ENCODE measurements at places on chromosomes 4 and X. TPM values are rescaled to one million over a fixed set of nuclear protein-coding genes. Genes with fewer than 3 reads are reported as not detected.

Gene DCAF8L1
- not detected for polyA plus RNA-seq

Gene WAS
- polyA plus RNA-seq = 21.9 TPM

Gene STK26
- 64.4 TPM for polyA plus RNA-seq

Gene SPANXA2
- not detected for polyA plus RNA-seq

Gene AKAP4
- 2.7 TPM for polyA plus RNA-seq

Gene GYG2
- polyA plus RNA-seq = 1.8 TPM

Gene FAM193A
- 18.7 TPM for polyA plus RNA-seq

Gene HS3ST1
- polyA plus RNA-seq = not detected

Gene PCDH19
- polyA plus RNA-seq = 6.4 TPM

Gene AGTR2
- not detected for polyA plus RNA-seq

Gene MSANTD1
- 0.69 TPM for polyA plus RNA-seq

Gene USP17L13
- polyA plus RNA-seq = not detected

Gene C4orf36
- polyA plus RNA-seq = 0.24 TPM

Gene TREX2
- 0.40 TPM for polyA plus RNA-seq

Gene ITIH6
- polyA plus RNA-seq = 1.4 TPM

Gene JCHAIN
- polyA plus RNA-seq = 7.1 TPM

Gene CT45A3
- polyA plus RNA-seq = 0.28 TPM

Gene FBXO8
- polyA plus RNA-seq = 16.6 TPM

Gene NHS
- 8.5 TPM for polyA plus RNA-seq

Gene MAGEA2B
- polyA plus RNA-seq = not detected

Gene SORCS2
- polyA plus RNA-seq = 5.6 TPM

Gene FHIP1A
- polyA plus RNA-seq = 13.7 TPM

Gene COX18
- 13.5 TPM for polyA plus RNA-seq

Gene SPATA4
- polyA plus RNA-seq = not detected

Gene XK
- polyA plus RNA-seq = 12.1 TPM

Gene SLIT2
- polyA plus RNA-seq = 33.8 TPM

Gene SCFD2
- 10.3 TPM for polyA plus RNA-seq

Gene USP17L25
- not detected for polyA plus RNA-seq

Gene HMX1
- not detected for polyA plus RNA-seq

Gene MAGEE2
- not detected for polyA plus RNA-seq

Gene CYTL1
- 15.0 TPM for polyA plus RNA-seq

Gene SSX2
- polyA plus RNA-seq = not detected

Gene ADGRG4
- 0.03 TPM for polyA plus RNA-seq

Gene GAGE12E
- polyA plus RNA-seq = not detected

Gene TRPC5OS
- not detected for polyA plus RNA-seq

Gene ARMCX1
- 94.8 TPM for polyA plus RNA-seq

Gene TRPC3
- polyA plus RNA-seq = 0.54 TPM

Gene GYPB
- polyA plus RNA-seq = 4.2 TPM

Gene NALF2
- polyA plus RNA-seq = 0.68 TPM

Gene HHIP
- polyA plus RNA-seq = 3.5 TPM

Gene CPLX1
- 0.36 TPM for polyA plus RNA-seq

Gene FRMD7
- not detected for polyA plus RNA-seq

Gene RHOXF1
- polyA plus RNA-seq = not detected

Gene APEX2
- 11.3 TPM for polyA plus RNA-seq

Gene GPM6B
- polyA plus RNA-seq = 26.7 TPM

Gene CDK16
- 119 TPM for polyA plus RNA-seq

Gene FMR1NB
- polyA plus RNA-seq = not detected

Gene SPANXN4
- polyA plus RNA-seq = not detected

Gene CYP2U1
- not detected for polyA plus RNA-seq

Gene F8A2
- not detected for polyA plus RNA-seq

Gene IQSEC2
- 21.4 TPM for polyA plus RNA-seq

Gene IRAK1
- 27.7 TPM for polyA plus RNA-seq

Gene SLC10A7
- not detected for polyA plus RNA-seq

Gene ZFP42
- not detected for polyA plus RNA-seq

Gene MAGEE1
- polyA plus RNA-seq = 2.6 TPM
